Activated B cell treated with CpG ODN at 0.5 μM for 24 hours (primary cell): ENCODE measurements at places on chromosomes 4 and X. TPM values are rescaled to one million over a fixed set of nuclear protein-coding genes. Genes with fewer than 3 reads are reported as not detected.

The DMRTC1B gene
- total RNA-seq, result 1.7 and 2.0 TPM in 2 replicates

The LANCL3 gene
- total RNA-seq, result 0.09 and 0.12 TPM in 2 replicates

The OPRPN gene
- not detected in 2 replicates for total RNA-seq

The GLRA2 gene
- total RNA-seq, result not detected in 2 replicates

The RAB40AL gene
- 0.73 and 0.81 TPM in 2 replicates for total RNA-seq

The ATRX gene
- total RNA-seq, result 114 and 120 TPM in 2 replicates

The KDM6A gene
- total RNA-seq, result 32.1 and 36.0 TPM in 2 replicates

The SOWAHD gene
- 9.7 and 9.9 TPM in 2 replicates for total RNA-seq

The TXK gene
- total RNA-seq, result 0.98 and 1.7 TPM in 2 replicates

The CFAP99 gene
- total RNA-seq, result not detected in 2 replicates
